NCI-H1930 (cell line): ENCODE measurements at places on chromosomes 3 and 15.

DNA sequence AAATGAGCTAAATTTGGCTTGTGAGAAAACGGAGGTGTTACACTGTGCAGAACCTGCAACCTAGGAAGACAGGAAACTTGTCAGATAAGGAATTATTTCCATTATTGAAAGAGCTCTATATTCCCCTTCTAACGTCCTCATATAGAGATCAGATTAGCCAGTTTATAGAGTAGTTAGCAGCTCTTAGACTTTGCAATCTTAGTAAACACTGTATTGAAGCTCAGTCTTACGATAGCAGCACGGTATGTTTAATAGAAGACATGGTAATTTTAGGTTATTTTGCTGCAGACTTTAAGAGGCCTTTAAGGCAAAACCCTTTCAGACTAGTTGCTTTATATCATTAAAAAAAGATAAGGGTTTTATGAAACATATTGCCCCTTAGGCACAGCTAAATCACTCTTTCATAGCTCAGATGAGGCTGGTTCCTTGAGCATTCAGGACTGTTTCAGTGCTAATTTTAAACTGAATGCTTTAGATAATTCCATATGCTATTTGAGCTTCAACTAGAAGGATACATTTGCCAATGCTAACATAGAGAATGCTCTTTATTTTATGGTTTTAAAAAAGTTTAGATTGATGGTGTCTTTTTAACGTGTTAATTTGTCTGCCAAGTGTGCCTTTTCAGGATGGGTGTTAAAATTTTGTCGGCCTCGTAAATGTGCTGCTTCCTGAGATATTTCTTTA is 234.3 kb downstream of the PYDC2 start:
- DNase-seq: no peak

DNA sequence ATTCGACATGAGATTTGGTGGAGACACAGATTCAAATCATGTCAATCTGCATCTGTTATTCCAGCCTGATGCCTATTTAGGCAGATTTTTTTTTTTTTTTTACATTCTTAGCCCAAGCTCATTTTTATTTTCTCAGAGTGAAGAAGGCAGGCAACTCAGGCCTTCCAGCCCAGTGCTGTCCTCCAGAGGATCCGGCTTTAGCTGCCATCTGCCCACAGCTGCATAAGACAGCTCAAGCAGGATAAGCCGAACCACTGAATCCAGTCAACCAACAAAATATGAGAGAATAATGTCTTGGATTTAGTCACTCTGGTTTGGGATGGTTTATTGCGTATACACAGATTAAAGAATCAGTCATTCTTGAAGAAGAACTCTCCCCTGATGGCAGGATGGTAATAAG is 19.9 kb upstream of the COLQ start:
- DNase-seq: no peak

DNA sequence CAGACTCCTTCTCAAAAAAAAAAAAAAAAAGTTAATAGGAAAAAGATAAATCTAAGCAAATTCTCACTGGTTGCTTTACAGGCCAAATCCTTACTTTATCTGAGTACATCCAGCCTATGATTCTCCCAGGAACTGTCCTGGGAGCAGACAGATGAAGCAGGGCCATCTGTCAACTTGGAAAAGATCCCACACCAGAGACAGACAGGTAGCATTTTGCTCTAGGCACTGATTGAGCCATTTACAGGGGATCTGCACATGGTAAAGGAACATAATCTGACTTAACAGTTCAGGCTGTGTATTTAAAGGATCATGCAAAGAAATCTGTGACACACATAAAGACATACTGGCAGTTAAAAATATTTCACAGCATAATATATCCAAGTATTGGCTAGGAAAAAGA is 1006.5 kb downstream of the TBL1XR1 start:
- no peak for DNase-seq

DNA sequence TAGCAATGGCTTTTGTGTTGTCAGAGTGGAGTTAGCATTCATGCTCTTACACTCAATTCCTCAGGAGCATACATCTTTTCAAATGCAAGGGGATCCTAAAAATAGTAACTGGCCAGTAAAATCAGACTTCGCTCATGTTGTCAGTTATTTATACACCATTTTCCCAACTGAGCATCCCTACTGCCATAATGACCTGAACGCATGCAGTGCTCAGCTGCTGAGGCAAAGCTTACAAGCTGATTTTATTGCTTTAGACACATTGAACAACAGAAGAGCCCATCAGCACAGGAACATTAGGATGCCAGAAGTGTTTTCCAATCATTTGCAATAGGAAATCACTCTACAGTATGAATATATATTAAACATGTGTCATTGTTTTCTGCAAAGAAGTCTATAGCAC is 689.7 kb upstream of the BCHE start:
- DNase-seq: no peak
